NCI-H1417 treated with DMSO at 0.1 percent for 48 hours (cell line): ENCODE measurements at places on chromosomes 6 and 20.

GRCh38 chr20:20259533-20259932, 108.4 kb upstream of the INSM1 start:
- DNase-seq, result no peak

GRCh38 chr6:4844108-4844507, 67.9 kb downstream of the CDYL start:
- no peak for DNase-seq

- DNase-seq, result no peak
Measured at GRCh38 chr6:137227871-137228302, 8.7 kb upstream of the IFNGR1 start.

DNA sequence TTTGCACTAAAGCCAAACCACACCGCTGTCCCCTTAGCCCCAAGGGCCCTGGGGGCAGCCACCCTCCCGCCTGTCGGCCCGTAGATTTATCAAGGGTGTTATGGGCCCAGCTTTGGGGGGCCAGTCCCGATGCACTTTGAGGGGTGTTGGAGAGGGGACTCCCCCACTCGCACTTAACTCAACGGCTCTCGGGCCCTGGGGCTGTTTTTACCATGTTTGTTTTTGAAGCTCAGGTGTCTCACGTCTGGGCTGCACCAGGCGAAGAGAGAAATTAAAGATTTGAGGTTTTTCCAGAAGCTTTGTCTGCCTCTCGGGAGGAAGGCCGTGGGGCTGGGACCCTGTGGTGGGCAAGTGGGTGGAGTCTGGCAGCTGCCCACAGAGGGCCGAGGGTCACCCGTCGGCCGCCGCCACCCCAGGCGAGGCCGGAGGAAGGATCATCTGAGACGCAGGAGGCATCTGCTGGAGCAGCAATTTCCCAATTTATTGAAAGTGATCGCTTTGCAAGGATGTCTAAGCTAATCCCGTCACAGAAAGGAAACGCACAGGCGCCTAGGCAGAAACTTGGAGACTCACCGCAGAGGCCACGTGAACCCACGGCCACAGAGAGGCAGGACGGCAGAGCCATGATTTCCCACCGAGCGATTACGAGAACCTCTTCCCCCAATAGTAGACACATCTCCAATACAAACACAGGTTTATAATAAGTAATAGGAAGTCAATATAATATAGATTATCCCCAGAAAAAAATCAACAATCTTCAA, 3.8 kb downstream of the SLC2A4RG start:
- no peak for DNase-seq

- DNase-seq, result no peak
Measured at GRCh38 chr6:19013026-19013705, 626.0 kb downstream of the RNF144B start.

GRCh38 chr6:152112491-152113261, 305.2 kb downstream of the ESR1 start:
- no peak for DNase-seq

- no peak for DNase-seq
Measured at GRCh38 chr6:12957321-12958051, 240.9 kb downstream of the PHACTR1 start.

- DNase-seq, result no peak
Measured at GRCh38 chr20:23095499-23095898, 9.4 kb upstream of the CD93 start.

GRCh38 chr6:75266716-75267291, 17.8 kb downstream of the TMEM30A start:
- DNase-seq, result no peak

- no peak for DNase-seq
Measured at GRCh38 chr6:132814716-132815570, 574 bp downstream of the RPS12 start.

DNA sequence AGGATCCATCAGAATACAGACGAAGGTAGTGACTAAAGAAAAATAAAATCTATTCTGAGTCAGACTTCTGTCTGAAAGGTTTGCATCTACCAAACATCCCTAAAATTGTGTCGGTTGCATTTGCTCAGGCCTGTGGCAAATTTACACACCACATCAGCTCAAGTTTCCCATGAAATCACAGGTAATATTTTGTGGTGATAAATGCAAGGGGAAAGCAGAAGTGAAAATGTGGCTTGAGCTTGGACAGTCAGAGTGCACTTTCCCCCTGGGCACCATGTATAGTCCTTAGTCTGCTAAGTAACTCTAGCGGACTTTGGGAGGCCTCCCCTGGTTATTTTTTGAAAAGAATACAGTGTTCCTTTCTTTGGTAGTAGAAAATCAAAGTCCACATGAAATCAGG, 159.1 kb downstream of the PKHD1 start:
- DNase-seq, result no peak
